ENCODE measurements at places on chromosomes 4 and X.

DNA sequence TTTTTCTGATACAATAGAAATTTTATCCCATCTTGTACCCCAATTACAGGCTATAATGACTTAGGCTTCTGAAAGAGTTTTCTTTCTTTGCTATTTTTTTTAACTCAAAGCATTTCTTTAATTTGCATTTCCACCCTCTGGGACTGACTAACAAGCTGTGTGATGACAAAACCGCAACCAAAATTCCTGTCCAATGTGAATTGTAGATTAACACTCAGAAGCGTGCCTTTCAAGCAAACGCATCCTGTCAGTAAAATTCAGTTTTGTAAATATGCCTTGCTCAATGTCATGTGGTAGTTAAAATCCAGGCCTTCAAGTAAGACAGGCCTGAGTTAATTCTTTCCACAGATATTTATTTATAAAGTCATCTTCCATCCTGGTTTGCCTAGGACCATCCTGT, 50.3 kb downstream of the STK32B start:
- DNase-seq, result no peak

DNA sequence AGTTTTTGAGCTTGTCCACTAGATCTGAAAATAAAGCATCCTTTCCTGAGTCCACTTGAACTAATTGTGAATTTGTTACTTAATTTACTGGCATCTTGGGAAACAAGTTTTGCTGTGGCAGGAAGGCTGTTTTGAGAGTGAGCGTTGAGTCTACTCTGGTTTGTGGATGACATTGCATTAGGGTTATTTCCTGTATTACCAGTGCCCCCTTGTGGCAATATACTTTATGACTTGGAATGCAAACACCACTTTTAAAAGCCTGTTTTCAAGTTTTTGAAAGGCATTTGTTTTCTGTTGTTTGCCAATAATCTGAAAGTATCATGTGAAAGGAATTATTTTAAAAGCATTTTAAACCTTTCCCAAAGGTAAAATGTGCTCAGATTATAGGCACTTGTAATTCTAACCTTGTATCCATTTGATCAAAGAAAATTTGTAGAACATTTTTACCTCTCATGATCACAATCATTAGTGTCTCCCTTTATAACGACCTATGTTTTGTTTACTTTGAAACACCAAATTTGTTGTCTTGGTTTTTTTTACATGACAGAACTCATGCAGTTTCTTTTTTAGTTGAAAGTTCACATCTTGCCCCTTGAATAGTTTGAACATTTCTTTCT, 18.0 kb upstream of the CYP2U1 start:
- peak; percentile 0 for DNase-seq

GRCh38 chrX:111854556-111855490, 21.2 kb upstream of the TRPC5OS start:
- DNase-seq, result no peak

DNA sequence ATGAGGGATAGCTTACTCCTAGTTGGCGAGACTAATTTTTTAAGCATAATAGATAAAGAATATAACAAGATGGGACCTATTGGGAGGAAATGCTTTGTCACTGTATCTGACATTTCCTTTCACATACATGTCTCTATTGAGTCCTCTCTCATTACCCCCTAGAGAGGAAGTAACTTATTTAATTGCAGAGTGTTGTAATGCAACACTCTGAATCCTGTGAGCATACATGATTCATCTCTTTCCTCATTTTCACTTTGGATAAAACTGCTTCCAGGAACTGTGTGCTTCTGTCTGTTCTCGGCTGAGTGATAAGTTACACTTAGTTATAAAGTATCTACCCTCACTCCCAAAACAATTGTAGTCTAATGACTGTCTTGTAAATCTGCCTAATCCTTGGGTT, 266.1 kb upstream of the ANXA10 start:
- DNase-seq, result no peak

GRCh38 chr4:8150152-8151090, 8.2 kb downstream of the ABLIM2 start:
- DNase-seq, result no peak

- DNase-seq, result no peak
Measured at GRCh38 chr4:183364025-183364424, 41.8 kb upstream of the CLDN24 start.

- no peak for DNase-seq
Measured at GRCh38 chr4:6235012-6235411, 34.6 kb upstream of the WFS1 start.

- no peak for DNase-seq
Measured at GRCh38 chr4:159598602-159599001, 495.7 kb downstream of the RAPGEF2 start.

GRCh38 chrX:37825215-37825842, 22.0 kb downstream of the DYNLT3 start:
- DNase-seq, result peak; percentile 24

GRCh38 chrX:1246816-1247215, 21.8 kb upstream of the CSF2RA start:
- peak; percentile 36 for DNase-seq

DNA sequence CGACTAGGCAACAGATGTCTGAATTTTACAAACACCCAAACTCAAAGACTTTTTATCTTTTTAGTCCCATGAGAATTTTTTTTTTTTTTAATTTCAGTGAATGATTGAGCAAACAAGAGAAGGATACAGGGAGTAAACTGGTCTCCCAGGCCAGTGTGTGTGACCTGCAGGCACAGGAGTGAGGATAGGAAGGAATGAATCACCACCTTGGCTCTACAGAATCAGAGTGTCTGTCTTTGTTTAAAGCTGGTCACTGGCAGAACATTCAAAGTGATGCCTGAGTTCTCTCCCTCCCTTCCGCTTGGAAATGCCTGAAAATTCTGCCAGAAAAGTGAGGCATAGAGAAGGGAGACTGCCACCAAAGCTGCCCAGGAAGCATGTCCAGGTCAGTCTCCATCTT, 69.5 kb downstream of the PARM1 start:
- no peak for DNase-seq

DNA sequence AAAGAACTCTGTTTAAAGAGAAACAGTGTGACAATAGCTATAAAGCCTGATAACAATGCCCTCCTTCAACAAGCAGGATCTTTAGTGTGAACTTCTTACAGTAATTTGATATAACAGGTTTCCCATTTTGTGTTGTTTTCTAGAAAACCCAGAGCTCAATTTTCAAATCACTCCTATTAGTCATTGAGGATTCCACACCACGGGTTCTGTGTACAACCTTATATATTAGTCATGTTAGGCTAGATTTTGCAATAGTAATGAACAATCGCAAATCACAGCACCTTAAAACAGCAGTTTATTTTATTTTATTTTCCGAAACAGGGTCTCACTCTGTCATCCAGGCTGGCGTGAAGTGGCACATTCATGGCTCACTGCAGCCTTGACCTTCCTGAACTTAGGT, 1020.9 kb upstream of the INTU start:
- DNase-seq, result no peak

DNA sequence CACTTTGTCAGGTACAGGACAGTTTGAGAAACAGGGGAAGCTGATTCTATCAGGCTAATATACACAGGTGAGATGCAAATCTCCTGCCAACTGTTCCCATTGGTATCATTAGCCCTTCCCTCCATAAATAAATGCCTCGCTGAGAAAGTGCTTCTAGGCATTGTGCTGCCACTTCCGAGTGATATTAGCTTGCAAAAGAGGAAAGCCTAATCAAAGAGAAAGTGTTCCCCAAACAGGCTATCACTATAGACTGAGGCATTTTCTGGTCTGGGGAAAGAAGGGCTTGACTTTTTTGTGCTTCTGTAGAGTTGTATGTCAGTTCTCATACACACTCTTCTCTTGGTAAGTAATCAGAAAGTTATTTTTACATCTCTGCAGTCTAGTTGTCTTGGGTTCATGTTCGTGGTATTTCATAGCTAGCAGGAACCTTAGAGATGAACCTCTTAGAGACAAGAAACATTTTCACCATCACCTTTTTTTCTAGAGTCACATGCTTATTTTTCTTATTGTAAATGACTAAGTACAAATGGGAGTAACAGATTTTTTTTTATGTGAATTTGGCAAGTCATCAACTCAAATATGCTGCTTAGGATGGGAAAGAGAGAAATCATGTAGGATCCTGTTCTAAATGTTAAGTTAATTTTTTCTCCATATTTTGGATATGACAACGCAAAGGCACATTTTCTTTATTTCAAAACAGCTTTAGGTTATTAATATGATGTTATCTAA, 1009.8 kb downstream of the ADGRL3 start:
- no peak for DNase-seq

GRCh38 chrX:147779173-147779572, 132.5 kb upstream of the FMR1 start:
- no peak for DNase-seq

DNA sequence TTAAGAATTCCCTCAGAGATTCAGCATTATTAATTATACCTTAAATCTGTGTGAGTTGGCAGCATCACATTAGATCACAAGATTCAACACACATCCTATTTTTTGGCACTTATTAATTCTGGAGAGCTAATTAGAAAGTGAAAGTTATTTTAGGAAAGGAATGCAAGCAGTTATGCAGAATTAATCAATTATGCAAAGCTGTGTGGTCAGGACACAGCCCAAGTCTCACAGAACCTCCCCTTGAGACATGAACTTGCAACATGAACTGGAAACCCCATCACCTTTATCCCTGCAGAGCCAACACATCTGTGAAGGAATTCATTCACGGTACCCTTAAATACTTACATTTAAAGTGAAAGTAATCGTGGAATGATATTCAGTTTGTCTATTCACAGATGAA, 80.5 kb downstream of the TSPAN5 start:
- DNase-seq, result no peak

- no peak for DNase-seq
Measured at GRCh38 chr4:53365121-53365485, 758 bp downstream of the SCFD2 start.

DNA sequence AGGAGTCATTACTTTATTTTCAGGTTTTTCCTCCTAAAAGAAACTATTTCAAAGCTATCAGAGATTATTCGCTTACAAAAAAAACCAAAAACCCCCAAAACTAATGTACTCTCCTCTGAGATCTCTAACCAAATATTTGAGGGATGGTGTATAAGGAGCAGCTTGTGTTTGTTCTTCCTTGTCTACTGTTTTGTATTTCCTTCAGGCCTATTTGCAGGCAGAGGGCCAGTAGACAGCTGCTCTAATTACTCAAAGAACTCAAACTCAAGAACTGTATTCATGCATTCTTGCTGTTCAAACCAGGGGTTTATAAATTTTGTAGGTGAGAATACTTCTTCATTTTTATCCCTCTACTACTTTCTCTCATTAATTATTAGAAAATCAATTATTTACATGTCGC, 51.3 kb downstream of the SH3RF1 start:
- no peak for DNase-seq

Measured in activated CD4-positive, CD25-positive, alpha-beta regulatory T cell (primary cell).